Right atrium auricular region (tissue), 2 donors: ENCODE measurements at places on chromosomes 11 and 22. TPM values are rescaled to one million over a fixed set of nuclear protein-coding genes. Genes with fewer than 3 reads are reported as not detected.

DNA sequence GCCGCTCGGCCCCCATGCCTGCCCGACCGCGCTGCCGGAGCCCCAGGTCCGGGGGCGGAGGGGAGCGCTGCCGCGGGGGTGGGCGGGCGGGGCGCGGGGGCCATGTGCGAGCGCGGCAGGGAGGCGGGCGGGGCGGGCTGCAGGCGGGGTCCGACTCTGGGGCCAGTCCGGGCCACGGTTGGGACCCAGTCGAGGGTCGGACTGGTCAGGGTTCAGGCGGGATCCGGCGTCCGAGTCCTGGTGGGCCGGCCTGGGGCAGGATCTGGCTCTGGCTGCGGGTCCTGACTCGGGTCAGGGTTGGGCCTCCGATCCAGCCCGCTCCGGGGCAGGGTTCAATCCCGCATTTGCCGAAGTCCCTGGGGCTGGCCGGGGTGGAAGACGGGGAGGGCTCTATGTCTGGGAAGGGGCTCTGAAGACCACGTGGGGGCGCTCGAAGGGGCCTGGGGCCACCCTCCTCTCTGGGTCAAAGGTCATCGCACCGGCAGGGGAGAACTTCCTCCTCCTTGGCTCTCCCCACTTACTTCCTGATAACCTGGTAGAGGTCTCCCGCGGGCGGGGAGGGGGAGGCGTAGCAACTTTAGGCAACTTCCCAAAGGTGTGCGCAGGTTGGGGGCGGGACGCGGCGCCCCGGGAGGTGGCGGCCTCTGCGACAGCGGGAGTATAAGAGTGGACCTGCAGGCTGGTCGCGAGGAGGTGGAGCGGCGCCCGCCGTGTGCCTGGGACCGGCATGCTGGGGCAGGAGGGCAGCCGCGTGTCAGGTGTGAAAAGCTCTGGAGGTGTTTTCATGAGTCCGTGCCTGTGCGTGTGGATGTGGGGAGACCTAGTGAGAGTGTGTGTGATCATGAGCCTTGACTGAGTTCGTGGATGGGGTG is 603 bp downstream of the ESRRA start:
- peaks cover 8% of the 10 kb centered on the region for H3K36me3 ChIP-seq
- H3K27me3 ChIP-seq, result peaks cover 4% of the 10 kb centered on the region
- DNase-seq, result peak; percentile 70

Gene CRKL
- 46.7 TPM for total RNA-seq

GRCh38 chr11:114684636-114685035 is 6.3 kb downstream of the NXPE2 start:
- H3K4me1 ChIP-seq, result no peaks in the 10 kb centered on the region
- no peak overlapping the region for H3K27ac ChIP-seq
- H3K4me3 ChIP-seq, result no peak overlapping the region
- H3K36me3 ChIP-seq, result no peaks in the 10 kb centered on the region
- no peak for DNase-seq

GRCh38 chr11:45091563-45092403 is 54.7 kb upstream of the PRDM11 start:
- DNase-seq, result no peak
- H3K27ac ChIP-seq, result no peak overlapping the region
- H3K36me3 ChIP-seq, result no peaks in the 10 kb centered on the region
- peaks cover 56% of the 10 kb centered on the region for H3K4me1 ChIP-seq

Gene PTPRCAP
- total RNA-seq, result 2.8 TPM

Gene XKR3
- total RNA-seq, result not detected

DNA sequence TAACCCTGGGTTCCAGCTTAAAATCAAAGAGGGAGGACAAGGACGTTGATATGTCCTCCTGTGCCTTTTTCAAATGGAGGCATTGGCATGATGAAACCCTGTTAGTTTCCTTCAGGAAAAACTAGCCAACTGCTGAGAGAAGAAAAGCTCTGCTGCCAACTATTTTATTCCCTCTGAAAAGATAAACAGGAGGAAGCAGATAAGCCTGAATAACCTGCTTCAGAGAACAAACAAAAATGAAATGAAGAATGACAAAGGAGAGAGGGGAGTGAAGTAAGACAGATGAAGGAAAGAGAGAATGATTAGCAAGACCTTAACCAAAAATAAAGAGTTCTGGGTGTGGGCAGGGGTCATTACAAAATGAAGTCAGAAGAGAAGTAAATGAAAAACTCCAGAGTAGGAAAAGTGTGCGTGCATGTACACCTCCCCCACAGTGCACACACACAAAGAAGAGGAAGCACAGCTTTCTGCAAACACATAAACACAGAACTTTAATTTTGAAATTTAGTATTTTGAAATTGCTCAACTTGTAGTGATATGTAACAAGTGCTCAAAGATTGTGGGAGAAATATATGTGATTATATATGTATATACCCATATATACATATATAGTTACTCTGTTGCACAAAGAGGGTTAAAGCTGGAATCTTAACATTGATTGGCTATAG is 332.2 kb downstream of the LUZP2 start:
- no peak overlapping the region for H3K4me3 ChIP-seq
- no peaks in the 10 kb centered on the region for H3K27me3 ChIP-seq
- H3K36me3 ChIP-seq, result no peaks in the 10 kb centered on the region
- H3K27ac ChIP-seq, result no peak overlapping the region
- DNase-seq, result no peak

DNA sequence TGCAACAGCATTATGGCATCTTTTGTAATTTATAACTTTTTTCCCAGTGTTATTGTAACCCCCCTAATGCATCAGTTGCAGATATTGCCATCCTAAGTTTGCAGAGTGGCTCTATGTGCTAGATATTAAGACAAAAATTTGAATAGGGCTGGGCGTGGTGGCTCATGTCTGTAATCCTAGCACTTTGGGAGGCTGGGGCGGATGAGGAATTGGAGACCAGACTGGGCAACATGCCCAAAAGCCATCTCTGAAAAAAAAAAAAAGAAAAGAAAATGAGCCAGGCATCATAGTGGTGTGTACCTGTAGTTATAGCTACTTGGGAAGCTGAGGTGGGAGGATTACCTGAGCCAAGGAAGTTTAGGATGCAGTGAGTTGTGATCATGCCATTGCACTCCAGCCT is 50.1 kb upstream of the MUC15 start:
- no peaks in the 10 kb centered on the region for H3K36me3 ChIP-seq
- H3K4me1 ChIP-seq, result no peaks in the 10 kb centered on the region
- no peaks in the 10 kb centered on the region for H3K27me3 ChIP-seq
- H3K4me3 ChIP-seq, result no peak overlapping the region

- H3K27me3 ChIP-seq, result no peaks in the 10 kb centered on the region
- DNase-seq, result no peak
- no peaks in the 10 kb centered on the region for H3K36me3 ChIP-seq
- no peak overlapping the region for H3K4me3 ChIP-seq
- H3K4me1 ChIP-seq, result peaks cover 42% of the 10 kb centered on the region
Observed at GRCh38 chr11:102121329-102121728, 11.1 kb downstream of the YAP1 start.

DNA sequence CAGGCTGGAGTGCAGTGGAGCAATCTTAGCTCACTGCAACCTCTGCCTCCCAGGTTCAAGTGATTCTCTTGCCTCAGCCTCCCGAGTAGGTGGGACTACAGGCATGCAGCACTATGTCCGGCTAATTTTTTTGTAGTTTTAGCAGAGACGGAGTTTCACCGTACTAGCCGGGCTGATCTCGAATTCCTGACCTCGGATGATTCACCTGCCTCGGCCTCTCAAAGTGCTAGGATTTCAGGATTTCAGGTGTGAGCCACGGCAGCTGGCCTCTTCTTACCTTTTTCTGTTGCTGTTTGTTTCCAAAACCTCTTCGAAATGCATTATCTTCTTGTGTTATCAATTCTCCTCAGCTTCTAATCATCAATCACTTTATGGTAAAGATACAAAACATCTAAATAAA is 22.1 kb upstream of the TMEM135 start:
- no peak for DNase-seq
- no peaks in the 10 kb centered on the region for H3K27me3 ChIP-seq

Gene SYNGR1
- total RNA-seq, result 29.4 TPM

DNA sequence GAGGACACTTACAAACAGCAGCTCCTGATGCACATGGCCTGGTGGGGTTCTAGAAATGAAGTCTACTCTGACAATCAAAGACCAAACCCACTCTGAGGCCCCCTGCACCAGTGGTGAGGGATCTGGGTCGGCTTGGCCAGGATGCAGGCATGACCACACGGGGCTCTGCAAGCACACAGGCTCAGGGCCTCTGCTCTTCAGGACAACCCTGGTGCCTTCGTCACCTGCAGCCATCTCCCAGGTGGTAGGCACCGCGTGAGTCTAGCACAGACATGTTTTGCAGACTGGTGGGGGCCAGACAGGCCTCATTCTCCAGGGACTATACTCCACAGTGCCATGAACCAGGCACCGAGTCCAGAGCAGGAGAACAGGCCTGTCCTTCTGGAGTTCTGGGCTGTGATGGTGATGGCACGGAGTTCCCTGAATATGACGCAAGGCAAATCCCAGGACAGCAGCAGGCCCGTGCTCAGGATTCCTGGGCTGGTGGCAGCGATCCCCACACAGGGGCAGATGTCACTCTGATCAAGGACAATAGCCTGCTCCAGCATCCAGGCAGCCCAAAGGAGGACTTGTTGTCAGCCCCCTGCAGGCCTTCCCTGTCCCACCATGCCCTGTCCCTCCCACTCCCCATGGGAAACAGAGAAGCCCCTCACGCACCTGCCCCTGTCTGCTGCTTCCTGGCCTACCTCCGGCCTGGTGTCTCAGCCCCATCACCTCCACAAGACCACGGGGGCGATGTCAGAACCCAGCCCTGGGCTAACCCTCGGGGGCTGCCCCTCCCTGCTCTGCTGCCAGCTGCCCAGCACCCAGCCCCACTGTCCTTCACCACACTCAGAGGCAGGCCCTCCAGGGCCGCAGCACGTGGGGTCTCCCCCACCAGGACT is 36.1 kb downstream of the GNB1L start:
- no peaks in the 10 kb centered on the region for H3K27me3 ChIP-seq
- H3K27ac ChIP-seq, result no peak overlapping the region
- DNase-seq, result peak; percentile 28
- H3K36me3 ChIP-seq, result no peaks in the 10 kb centered on the region
- no peaks in the 10 kb centered on the region for H3K4me1 ChIP-seq

- H3K36me3 ChIP-seq, result no peaks in the 10 kb centered on the region
- H3K4me1 ChIP-seq, result peaks cover 4% of the 10 kb centered on the region
- DNase-seq, result no peak
- H3K27ac ChIP-seq, result no peak overlapping the region
Observed at GRCh38 chr11:86438685-86439084, 64.0 kb downstream of the CCDC81 start.

- H3K36me3 ChIP-seq, result no peaks in the 10 kb centered on the region
- peaks cover 34% of the 10 kb centered on the region for H3K4me1 ChIP-seq
- H3K4me3 ChIP-seq, result no peak overlapping the region
- no peak for DNase-seq
- H3K27ac ChIP-seq, result no peak overlapping the region
Observed at GRCh38 chr11:12094872-12095800, 15.3 kb upstream of the MICAL2 start.

DNA sequence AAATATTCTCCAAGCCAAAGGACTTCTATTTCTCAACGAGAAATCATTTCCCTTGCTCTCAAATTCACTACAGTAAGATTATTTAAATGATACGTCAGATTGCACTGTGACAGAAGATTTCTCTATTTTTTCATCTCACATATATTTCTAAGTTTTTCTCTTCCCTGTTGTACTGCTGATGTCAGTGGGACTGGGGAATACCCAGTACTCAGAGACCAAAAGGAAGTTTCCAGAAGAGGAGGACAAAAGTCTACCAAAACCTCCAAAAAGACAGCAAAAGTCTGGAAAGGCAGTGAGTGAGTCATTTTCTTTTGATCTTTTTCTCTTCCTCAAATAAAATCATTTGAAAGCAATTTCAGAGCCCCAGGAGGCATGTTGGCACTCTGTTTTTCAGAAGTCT is 149.8 kb upstream of the PITPNB start:
- H3K4me1 ChIP-seq, result no peaks in the 10 kb centered on the region
- no peak overlapping the region for H3K27ac ChIP-seq
- DNase-seq, result no peak
- no peaks in the 10 kb centered on the region for H3K27me3 ChIP-seq
- H3K36me3 ChIP-seq, result no peaks in the 10 kb centered on the region

DNA sequence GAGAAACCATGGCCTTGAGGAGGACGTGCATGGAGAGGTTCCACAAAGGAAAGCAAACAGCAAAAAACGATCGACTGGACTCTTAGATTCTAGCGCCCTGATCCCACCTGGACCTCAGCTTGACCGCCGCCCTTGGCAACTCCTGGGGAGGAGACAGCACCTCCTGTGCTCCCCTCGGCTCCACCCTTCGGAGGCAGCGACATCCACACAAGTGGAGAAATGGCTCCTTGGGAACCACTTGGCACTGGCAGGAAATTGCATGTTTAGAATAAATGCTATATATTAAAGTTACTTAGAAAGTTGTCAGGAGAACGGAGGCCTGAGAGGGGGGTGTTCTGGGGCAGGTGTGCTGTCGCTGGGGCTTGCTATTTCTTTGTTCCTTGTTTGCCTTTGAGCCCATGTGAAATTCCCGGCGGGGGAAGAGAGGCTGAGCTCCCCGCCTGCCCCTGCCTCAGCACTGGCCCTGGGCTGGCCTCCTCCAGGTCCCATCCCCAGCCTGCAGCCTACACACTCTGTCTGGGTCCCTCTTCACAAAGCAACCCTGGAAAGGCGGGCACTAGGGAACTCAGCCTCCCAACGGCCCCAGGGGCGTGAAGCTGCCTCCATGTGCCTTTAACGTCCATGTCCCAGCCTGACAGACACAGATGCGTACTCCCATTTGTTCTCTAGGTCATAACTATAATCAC is 395.3 kb downstream of the BRD1 start:
- H3K4me3 ChIP-seq, result no peak overlapping the region
- no peak overlapping the region for H3K27ac ChIP-seq
- no peak for DNase-seq

DNA sequence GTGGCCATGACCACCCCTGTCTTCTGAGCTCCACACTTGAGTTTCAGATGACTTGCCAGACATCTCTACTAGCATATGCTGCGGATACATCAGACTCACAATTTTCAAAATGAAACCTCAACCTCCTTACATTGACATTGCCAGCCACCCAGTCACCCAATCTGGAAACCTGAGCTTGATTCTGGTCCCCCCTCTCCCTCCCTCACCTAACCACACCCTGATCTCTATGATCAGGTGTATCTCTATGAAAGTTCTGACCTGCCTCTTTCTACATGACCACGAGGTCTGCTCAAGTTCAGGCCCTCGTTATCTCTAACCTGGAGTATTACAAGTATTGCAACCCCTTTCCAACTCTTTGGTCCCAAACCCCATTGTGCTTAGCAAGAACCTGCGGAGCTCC is 254.1 kb downstream of the KIRREL3 start:
- no peak overlapping the region for H3K4me3 ChIP-seq
- H3K27ac ChIP-seq, result no peak overlapping the region
- no peaks in the 10 kb centered on the region for H3K36me3 ChIP-seq
- DNase-seq, result no peak

GRCh38 chr11:107473792-107474191 is 16.2 kb upstream of the CWF19L2 start:
- no peak for DNase-seq
- H3K4me1 ChIP-seq, result no peaks in the 10 kb centered on the region
- no peaks in the 10 kb centered on the region for H3K27me3 ChIP-seq
